IPS-NIHi11 (cell line): ENCODE measurements at places on chromosomes 6 and 20.

- no peak for DNase-seq
These were observed 279.5 kb upstream of the RNF217 start for GRCh38 chr6:124682751-124683150.

- DNase-seq: no peak
These were observed 41.2 kb upstream of the JAG1 start for GRCh38 chr20:10715035-10715434.

GRCh38 chr6:1726341-1726768 lies 116.6 kb downstream of the FOXC1 start:
- DNase-seq: no peak

DNA sequence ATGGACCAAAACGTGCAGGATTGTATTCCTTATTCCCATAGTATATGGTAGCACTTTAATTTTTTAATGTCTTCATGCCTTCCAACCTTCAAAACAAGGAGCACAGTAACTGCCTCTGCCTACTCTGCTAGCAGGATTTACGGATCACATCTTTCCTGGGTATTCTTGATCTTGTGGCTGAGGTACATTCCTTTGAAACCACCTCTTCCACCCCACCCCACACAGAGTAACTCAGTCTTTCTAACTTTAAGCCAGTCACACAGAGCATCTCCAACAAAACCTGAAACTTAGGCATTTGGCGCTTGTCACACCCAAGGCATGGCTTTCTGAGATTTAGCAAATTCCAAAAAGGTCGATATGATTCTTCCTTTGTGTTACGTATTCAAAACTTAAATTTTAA lies 2.3 kb upstream of the ID4 start:
- no peak for DNase-seq

DNA sequence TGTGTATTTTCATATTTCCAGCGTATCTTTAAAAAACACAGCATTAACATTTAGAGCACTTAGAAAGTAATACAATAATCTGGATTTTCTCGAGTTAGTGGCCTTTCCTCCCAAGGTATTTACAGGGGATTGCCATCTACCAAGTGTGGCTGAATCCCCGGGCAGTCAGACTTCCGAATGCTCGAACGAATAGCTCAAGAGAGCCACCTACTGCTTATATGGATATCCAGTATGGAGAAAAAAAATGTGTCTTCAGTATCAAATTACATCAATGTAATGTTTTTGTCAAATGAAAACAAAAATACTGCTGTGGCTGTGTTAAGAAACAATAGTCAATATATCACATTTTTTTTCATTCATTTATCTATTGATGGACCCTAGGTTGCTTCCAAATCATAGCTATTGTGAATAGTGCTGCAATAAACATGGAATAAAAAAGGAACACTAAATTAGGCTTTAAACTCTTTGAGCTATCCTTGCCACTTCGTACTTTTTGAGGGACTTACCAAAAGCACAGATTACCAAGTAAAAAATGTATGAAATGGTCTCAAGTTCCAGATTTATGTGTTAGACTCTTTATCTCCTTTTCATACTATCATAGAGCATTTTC lies 654.5 kb upstream of the PTCHD4 start:
- DNase-seq: peak; percentile 64

GRCh38 chr20:5650280-5650691 lies 99.9 kb upstream of the SHLD1 start:
- DNase-seq: no peak

GRCh38 chr20:59141818-59142581 lies 21.6 kb upstream of the ZNF831 start:
- peak; percentile 65 for DNase-seq

DNA sequence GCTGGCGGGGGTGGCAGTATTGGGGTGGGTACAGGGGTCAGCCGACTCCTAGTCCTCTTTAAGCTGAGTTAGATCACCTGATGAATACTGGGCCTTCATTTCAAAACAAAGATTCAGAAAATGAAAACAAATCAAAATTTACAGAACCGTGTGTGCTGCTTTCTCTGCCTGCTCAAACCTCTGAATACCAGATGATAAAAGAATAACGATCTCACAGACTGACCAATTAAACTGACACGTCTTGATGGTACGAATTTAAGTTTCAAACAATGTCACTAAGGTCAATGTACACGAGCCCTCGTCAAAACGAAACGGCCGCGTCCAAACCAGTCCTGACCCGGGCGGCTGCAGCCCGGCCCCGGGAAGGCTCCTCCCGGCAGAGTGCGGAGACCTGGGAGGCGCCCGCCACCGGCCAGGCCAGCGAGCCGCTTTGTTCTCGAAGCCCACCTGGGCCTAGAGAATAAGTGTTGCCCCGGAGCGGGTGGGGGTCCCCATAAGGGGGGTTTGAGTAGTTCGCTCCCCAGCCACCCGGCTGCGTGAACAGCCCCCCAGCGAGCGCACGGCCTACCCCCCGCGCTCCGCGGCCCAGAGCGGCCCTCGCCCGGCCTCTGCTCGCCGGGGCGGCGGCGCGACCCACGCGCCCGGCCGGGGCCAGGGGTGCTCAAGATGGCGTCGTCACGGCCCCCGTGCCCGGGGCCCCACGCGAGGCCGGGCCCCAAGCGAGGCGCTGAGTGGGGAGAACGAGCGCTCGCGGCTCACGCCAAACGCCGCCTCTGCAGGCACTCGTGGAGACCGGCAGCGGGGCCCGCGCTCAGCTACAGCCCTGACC lies 728 bp downstream of the PSMA7 start:
- DNase-seq: no peak

- no peak for DNase-seq
These were observed 10.7 kb downstream of the TRERF1 start for GRCh38 chr6:42440778-42441696.

GRCh38 chr6:36627801-36628246 lies 33.7 kb downstream of the SRSF3 start:
- no peak for DNase-seq

- no peak for DNase-seq
These were observed 60.0 kb downstream of the EFCAB8 start for GRCh38 chr20:32918751-32919150.

- DNase-seq: no peak
These were observed 26.2 kb downstream of the SLC16A10 start for GRCh38 chr6:111113336-111114086.

DNA sequence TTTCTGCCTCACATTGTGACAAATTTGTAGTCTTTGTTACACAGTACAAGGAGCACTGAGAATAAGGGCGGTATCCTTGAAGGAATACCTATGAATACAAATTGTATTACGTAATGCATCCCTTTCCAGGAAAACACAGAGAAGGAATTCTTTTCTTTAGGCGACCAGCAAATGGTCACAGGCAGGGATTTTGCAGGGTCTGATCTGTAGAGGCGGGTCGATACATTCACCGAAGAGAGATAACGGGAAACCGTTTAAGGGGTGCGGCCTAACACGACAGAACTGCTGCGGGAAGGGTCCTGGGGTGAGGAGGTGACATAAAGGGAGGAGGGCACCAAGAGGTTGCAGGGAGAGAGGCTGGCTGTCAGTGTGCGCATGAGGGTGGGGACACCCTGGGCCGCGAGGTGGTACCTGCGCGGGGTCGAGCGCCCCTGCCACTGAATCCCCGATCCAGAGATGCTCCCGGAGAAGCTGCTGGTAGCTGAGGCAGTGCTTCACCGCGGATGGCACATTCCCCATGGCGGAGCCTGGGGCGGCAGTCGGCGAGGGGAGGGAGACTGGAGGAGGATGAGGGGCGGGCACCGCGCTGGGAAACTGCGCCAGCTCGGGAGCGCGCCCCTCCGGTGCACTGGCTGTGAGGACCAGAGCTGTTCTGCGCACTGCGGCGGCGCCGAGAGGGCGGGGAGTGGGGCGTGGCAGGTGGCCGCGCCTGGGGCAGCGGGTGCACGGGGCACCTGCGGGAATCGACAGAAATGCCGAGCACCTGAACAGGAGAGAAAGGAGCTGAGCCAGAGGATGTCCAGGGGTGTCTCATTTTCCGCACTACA lies at the start of gene HMGCLL1:
Gene HMGCLL1 (minus strand): TSS at position 656 of the 827 bp plus-strand sequence. CDS start 137 bp downstream, at position 519.
- DNase-seq: peak; percentile 92

DNA sequence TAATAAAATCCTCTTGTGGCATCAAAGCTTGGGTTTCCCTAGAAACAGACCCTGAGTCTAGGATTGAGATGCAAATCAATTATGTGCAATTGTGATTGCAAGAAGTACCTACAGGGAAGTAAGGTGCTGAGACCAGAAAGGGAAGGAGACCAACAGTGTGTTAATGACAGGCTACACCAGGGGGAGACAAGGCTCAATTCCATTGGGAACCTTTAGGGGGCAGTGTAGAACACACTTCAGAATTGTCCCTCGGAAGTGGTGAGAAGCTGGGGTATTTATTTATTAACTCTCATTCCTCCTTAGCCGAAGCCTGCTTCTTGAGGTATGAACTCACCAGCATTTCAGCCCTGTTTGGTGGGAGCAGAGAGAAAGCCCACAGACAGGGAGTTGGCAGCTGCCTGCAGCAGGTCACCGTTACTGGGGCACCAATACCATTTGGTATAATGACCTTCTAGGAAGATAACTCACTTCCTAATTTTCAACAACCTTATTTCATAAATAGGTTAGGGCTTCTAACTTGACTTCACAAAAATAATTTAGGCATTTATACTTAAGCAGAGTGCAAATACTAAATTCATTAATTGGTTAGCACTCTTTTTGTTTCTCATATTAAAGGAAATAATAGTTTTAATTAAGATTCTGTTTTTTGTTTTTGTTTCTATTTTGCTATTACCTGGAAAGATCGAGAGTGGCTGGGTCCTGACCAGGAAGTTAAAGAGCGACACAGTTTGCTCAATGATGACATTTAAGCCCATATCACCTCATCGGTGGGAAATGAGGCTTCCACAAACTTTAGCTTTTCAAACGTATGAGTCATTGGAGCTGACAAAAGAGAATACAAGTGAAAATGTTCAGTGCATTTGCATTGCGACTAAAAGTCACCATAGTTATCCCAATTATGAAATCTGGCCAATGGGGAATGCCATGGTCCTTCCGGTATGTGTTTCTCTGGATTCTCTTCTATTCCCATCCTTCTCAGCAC lies 94.8 kb downstream of the BTBD3 start:
- peak; percentile 83 for DNase-seq

- no peak for DNase-seq
These were observed 910.9 kb upstream of the MAP3K7 start for GRCh38 chr6:91497770-91498169.

DNA sequence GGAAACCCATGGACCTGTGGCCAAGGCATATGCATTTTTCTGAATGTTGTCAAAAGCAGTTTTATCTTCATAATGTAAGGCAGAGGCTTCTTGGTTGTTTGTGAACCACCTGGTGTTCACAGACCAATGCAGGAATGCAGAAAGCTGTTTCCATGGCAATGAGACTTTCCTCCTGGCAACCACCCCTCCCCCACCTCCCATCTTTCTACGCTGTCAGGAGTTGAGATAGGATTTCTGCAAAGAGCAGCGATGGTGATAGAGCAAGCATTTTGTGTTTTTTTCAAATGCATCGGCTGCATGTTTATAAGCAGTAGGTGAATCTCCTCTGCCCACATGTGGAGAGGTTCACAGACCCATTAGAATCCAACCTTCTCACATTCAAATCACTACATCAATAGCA lies 114.1 kb upstream of the SMLR1 start:
- DNase-seq: peak; percentile 73
